Stimulated activated CD8-positive, alpha-beta memory T cell treated with anti-CD3 and anti-CD28 coated beads, Interleukin-4, amount 100 ng/mL, for 1 hour (primary cell): ENCODE measurements at places on chromosomes 7 and 10.

GRCh38 chr7:158373476-158374133, 214.0 kb downstream of the PTPRN2 start:
- no peak for DNase-seq

DNA sequence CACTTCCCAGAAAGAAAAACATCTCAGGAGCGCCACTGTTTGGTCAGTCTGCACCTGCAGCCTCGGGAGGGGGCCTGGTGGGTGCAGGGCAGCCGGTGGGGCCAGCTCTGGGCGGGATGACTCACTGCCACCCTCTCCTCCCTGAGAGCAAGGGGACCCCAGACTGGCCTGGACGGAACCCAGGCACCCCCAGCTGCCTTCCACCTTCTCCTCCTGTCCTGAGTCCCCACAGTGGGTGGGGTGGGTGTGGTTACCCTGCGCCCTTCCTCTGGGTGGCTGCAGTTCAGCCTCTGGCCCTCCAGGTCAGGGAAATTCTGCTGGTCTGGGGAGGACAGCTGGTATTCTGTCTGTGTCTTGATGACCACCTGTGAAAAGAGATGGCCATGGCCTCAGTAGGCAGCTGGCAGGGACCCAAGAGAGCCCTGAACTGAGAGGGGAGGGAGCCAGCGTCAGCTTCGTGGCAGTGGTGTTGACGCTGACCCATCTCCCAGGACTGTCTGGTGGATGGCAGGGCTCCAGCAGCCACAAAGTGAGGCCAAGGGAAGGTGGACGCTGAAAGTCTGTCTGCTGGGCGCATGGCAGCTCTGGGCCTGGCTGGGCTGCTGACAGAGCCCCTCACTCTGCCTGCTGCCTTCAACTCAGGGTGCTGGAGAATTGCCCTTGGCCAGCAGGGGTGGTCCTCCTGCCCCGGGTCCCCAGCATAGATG, 8.9 kb downstream of the CALY start:
- no peak for DNase-seq

GRCh38 chr7:35498416-35498815, 196.5 kb downstream of the HERPUD2 start:
- no peak for DNase-seq

DNA sequence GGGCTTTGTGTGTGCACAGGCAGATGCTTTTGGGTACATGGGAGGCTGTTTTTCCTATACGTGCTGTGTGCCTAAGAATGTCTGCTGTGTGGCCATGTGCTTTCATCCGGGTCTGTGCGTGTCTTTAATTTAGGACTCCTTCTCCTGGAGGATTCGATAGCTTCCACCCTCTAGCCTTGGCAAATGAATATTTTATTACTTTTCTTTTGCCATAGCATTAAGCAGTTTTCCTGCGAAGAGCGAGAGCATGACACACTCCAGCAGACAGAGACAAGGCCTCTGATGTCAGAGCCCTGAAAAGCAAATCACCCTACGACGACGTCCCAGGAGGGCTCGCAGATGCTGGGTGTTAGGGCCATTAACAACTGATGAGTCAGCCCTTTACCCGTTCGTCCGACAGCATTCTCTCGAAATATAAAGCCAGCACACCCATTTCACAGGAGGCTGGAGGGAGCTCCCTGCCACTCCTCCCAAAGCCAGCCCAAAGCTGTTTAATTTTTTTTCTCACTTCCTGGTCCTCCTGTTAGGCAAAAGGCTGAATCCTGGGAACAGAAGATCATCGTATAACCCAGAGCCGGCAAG, 311.3 kb upstream of the ZMIZ1 start:
- DNase-seq: no peak

DNA sequence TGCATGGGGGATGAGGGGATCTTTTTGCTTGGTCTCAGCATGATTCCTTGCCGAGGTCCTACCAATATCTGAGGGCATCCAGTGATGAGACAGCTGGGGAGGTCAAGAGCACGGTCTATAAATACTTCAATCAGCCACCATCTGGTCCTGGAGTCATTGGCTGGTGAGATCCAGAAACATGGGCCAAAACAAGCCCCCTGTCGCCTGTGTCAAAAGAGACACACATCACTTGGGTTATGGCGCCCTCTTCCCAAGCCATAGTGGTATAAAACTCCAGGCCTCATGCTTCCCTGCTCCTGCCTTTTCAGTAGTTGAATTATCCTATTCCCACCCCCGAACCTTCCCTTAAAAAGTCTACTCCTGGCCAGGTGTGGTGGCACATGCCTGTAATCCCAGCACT, 60.9 kb downstream of the SLC35B4 start:
- DNase-seq: no peak

DNA sequence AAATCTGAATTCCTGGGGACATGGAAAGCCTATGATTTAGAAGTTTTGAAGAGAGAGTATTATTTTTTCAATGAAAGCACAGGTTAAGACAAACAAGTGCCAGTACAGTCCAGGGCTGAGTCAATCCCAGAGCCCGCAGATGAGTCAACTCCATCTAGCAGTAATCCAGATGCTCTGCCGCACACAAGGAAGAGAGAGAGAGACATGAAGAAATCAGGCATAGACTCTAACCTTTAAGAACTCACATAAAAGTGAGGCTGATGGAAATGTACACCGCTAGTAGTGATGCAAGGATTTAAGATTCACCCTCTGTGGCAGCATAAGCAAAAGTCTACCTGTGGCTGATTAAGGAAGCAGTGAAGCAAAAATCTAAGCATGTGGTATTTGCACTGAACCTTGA, 651.5 kb downstream of the TNS3 start:
- no peak for DNase-seq

GRCh38 chr7:2175514-2175913, 57.2 kb downstream of the MAD1L1 start:
- no peak for DNase-seq

- DNase-seq: no peak
These were observed 143.9 kb upstream of the NPS start for GRCh38 chr10:127405221-127405620.

GRCh38 chr10:89237849-89238248, 13.7 kb downstream of the LIPA start:
- no peak for DNase-seq

GRCh38 chr10:74575912-74576311, 250.5 kb upstream of the KAT6B start:
- no peak for DNase-seq

- no peak for DNase-seq
These were observed 705.5 kb downstream of the POM121L12 start for GRCh38 chr7:53740971-53741370.
